ENCODE measurements at places on chromosomes 5 and 9. TPM values are rescaled to one million over a fixed set of nuclear protein-coding genes. Genes with fewer than 3 reads are reported as not detected.

The C9 gene
- total RNA-seq = not detected

- no peak for DNase-seq
- no peaks in the 10 kb centered on the region for H3K27me3 ChIP-seq
- H3K27ac ChIP-seq = no peak overlapping the region
- H3K4me1 ChIP-seq = no peaks in the 10 kb centered on the region
- H3K36me3 ChIP-seq = no peaks in the 10 kb centered on the region
Measured at GRCh38 chr9:2178034-2178734, 163.0 kb downstream of the SMARCA2 start.

The MAPKAP1 gene
- 59.8 TPM for total RNA-seq

The ADGRD2 gene
- not detected for total RNA-seq

DNA sequence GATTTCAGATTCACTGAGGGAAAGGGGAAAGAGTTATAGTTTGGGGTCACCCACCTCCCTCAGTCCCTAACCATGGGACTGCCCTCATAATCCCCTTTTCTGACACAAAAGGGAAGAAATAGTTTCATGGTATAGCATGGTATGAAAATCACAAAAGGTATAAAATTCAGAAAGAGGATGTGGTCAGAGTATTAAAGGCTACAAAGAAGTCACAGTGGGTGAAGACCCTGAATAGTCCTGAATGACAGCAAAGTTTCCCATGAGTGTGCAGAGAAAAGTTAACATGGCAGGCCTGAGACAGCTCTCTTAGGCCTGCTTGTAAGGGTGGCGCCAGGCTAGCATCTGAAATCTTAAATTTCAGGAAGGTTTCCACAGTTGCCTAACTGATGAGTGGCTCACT, 290.6 kb upstream of the ZNF608 start:
- no peaks in the 10 kb centered on the region for H3K27me3 ChIP-seq
- H3K4me1 ChIP-seq = no peaks in the 10 kb centered on the region
- H3K27ac ChIP-seq = no peak overlapping the region

The DMRTA1 gene
- total RNA-seq = 1.8 TPM

The ZBED3 gene
- 1.9 TPM for total RNA-seq

GRCh38 chr9:79551586-79551985, 20.2 kb upstream of the TLE4 start:
- no peak overlapping the region for H3K27ac ChIP-seq
- DNase-seq = no peak
- no peaks in the 10 kb centered on the region for H3K36me3 ChIP-seq
- no peak overlapping the region for H3K4me3 ChIP-seq
